Activated CD4-positive, alpha-beta T cell treated with anti-CD3 and anti-CD28 coated beads for 4 hours (primary cell): ENCODE measurements at places on chromosomes 12 and 14.

GRCh38 chr14:58356268-58356667 lies 39.5 kb upstream of the TOMM20L start:
- no peak for DNase-seq

- DNase-seq: no peak
Measured at GRCh38 chr14:54487771-54488170, 1.0 kb downstream of the GMFB start.

DNA sequence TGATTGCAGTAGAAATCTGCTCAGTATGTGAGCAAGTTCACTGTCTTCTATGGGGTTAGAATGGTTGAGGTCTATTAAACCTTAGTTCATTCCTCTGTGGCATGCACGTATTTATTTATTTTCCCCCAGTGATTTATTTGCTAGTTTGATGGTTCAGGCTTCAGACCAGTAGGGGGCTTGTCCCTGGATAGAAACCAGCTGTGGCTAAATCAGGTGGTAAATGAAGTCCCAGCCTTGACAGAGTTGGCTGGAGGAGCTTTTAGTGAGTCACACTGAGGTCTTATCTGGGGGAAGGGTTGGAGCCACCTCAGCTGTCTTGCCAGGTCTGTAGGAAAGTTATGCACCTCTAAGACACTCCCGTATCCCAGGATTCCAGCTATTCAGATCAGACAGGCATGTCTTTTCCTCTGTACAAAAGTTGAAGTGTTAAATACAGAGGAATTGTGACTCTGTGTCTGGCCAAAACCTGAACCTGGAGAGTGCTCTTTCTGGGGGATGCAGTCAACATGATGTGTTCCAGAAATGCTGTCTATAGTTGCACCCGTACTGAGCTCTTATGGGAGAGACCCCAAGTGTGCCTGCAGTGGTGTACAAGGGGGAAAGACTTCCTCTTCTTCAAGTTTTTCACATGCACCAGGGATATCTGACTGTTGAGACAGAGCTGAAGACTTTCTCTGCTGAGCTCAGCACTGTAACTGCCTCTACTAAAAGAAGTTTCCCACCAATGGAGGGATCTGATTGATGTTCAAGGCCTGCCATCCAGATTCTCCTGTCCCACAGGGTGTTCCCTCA lies 1322.1 kb downstream of the TMEM121 start:
- peak; percentile 7 for DNase-seq

GRCh38 chr12:46723629-46724419 lies 102.0 kb downstream of the SLC38A4 start:
- no peak for DNase-seq

- DNase-seq: peak; percentile 90
Measured at GRCh38 chr12:121776190-121777098, 17.0 kb downstream of the RHOF start.

- no peak for DNase-seq
Measured at GRCh38 chr14:91112194-91112593, 1.7 kb upstream of the DGLUCY start.

DNA sequence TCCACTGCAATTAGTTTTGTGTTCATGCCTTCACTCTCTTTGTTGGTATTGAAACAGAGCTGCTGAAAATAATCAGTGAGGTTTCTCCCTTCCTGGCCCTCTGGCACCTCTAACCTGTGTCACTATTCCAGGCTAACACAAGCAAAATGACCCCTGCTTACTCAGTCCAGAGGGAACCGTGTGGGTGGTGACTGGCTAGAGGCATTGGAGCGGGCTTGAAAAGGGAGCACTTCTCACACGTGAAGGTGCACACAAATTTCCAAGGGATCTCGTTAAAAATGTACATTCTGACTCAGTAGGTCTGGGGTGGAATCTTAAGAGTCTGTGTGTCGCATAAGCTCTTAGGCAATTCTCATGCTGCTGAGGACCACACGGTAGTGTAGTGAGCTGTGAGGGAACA lies 1.3 kb upstream of the SLC24A4 start:
- no peak for DNase-seq

- no peak for DNase-seq
Measured at GRCh38 chr14:55921511-55921910, 196.7 kb upstream of the PELI2 start.

DNA sequence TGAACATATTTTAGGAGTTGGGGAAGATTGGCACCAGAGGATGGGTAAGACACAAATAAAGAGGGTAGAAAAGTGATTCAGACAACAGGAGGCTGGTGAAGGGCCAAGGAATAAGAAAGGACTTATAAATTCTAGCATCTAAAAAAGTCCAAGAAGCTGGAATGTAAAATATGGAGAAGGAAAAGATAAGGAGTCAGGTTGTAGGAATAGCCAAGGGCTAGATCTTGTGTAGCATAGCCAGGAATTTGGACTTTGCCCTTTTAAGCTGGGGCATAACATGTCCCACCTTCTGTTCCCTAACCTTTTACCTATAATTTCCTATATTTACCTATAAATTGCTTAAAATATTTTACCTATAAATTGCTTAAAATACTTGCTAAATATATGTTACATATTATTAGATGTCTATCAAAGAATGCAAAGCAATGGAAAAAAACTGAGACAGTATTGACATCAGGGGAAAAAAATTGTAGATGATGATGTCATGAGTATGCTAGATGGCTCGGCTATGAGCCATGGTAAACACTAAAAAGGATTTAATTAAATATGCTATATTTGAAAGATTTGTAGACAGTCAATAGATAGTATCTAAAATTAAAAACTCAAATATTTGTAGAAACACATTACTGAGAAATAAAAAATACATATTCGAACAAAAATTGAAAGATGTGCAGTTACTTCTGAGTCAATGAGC lies 99.7 kb upstream of the PLEKHG7 start:
- no peak for DNase-seq

DNA sequence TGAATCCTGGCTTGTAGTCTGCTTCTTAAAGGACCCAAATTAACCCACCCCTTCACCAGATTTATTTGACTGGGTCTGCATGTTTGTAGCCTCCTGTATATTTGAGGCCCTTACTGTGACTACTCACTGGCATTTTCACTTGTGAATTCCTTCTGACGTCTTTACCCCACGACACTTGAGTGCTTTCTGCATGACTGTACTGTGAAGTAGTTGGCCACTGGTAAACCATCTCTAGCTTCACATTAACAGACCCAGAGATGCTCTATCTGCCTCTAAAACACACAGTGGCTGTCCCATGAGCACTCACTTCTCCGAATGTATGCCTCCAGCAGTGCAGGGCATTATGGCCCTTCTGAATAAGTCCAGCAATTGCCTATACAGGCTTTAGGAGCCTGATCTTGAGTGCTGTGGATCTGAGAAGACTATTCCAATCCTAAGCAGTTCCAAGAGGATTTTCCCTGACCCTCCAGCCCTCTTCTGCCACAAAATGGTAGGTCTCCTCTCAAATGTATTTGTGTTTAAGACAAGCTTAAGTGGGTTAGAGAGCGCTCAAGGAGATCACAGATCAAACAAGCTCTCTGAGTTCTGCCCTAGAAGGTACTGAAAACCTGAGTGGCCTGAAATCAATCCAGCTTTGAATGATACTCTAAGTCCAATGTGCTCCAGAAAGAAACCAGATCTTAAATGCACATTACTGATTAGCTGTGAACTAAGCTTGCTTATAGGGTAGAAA lies 534.7 kb downstream of the RPS29 start:
- DNase-seq: no peak

DNA sequence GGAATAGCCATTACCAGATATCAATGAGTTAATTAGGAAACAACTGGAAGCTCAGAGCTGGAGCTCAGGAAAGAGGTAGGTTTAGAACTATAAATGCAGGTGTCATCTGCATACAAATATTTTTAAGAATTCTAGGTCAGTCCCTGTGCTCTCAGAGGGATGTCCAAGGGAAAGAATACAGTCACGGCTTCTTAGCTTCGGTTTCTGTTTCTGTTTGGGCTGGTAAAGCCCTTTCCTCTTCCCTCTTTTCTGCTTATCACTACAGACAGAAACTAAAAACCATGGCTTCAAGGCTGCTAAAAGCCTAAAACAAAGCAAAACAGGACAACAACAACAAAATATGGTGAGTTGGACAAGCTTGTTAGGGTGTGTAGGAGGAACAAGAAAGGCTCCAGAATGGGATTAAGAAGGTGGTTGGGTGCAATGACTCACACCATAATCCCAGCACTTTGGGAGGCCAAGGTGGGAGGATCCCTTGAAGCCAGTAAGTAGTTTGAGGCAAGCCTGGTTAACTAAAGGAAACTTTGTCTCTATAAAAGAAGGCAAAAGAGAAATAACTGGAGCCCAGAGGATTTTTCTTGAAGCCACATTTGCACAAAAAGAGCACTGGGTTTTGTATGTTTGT lies 113.0 kb downstream of the SEC23A start:
- no peak for DNase-seq

DNA sequence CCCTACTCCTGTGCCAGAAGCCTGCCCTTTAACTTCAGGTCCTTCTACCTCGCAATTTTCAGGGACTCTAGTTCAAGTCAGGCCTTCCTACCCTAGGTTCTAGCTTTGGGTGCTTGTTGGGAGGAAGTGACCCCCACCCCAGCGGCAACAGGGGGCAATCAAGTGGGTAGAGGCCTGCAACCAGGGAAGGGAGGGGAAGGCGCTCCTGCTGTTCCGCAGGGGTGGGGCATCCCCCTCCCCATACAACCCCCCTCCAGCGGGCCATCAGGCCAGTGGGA lies 204 bp upstream of the PRPH start:
- no peak for DNase-seq

- DNase-seq: no peak
Measured at GRCh38 chr14:61644175-61644574, 51.1 kb upstream of the HIF1A start.

GRCh38 chr14:96626121-96626768 lies 124.1 kb downstream of the PAPOLA start:
- DNase-seq: no peak

- DNase-seq: no peak
Measured at GRCh38 chr12:41956353-41956752, 188.3 kb downstream of the GXYLT1 start.

- no peak for DNase-seq
Measured at GRCh38 chr14:95485222-95485819, 31.1 kb downstream of the SYNE3 start.

GRCh38 chr14:42731480-42731879 lies 1124.8 kb downstream of the LRFN5 start:
- DNase-seq: no peak

- no peak for DNase-seq
Measured at GRCh38 chr14:70257526-70257925, 68.8 kb upstream of the SLC8A3 start.

DNA sequence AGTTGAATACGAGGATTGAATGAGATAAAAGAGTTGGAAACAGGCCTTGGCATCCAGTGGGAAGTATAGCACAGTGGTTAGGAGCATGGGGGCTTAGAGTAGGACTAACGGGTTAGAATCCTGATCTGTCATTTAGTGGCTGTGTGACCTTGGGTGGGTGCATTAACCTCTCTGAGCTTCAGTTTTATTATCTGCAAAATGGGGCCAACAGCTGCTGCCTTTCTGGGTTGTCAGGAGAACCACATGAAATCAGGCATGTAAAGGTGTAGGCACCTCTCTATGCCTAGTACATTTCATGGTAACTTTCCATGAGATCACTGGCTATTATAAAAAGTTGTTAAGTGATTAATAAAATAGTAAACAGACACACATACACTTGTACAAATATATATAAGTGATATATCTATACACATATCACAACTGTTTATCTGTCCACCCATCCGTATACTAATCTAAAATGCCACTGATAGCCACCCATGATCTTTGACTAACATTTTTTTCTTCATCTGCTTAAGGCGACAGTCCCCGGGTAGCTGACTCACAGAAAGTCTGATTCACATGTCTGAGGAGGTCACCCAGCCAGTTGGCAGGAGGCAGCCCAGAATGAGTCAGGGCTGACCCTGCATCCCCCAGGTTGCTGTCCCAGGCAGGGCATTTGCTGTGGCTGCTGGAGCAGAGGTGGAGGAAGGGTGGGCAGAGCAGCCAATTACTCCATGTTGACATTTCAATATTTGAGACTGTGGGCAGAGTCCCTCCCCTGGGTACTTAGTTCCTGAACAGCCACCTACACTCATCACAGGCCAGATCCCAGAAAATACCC lies 125.6 kb upstream of the NOS1 start:
- no peak for DNase-seq

DNA sequence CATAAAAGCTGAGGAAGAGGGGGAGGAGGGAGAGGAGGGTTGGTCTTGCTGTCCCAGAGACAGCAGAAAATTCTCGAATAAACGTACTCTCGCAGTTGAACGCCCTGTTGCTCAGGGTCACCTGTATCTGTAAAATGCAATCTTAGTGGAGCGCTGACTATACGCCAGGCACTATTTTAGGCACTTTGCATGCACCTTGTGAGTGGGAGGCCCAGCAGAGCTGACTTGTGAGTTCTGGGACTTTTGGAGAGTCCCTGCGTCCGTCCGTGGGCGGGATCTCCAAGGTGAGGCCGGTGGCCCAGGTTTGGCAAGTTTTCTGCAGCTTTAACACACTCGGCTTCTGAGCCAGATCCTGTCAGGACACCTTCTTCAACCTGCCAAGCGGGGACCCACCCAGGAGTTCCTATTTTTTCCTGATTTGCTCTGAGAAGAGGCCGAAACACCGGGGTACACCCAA lies 32.5 kb upstream of the PLEKHG6 start:
- peak; percentile 40 for DNase-seq

DNA sequence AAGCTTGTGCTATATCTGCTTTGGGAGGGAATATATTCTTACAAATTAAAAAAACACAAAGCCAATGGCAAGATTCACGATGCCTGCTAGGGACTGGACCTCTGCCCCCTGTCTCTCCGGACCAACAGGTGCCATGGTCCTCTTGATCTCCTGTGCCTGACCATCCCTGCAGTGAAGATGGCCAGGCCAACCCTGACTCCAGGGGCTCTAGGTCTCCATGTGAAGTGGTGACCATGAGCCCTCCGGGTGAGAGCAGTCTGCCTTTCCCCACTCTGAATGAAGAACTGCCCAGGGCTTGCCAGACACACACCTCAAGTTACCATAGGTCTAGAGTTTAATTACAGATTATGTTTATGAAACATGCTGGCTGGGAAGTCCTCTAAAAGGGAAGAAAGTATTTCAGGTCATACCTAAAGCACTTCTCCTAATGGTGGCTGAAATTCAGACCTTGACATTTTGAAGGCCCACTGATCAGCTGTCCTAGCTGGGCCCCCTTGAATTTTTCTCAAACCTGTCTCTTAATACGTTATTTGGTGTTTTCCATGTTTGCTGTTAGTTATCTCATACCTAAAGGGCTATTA lies 1.4 kb downstream of the ARHGDIB start:
- DNase-seq: no peak

GRCh38 chr14:51554953-51555352 lies 96.8 kb upstream of the FRMD6 start:
- no peak for DNase-seq
